Dermis microvascular lymphatic vessel endothelial cell (primary cell): ENCODE measurements at places on chromosomes 3 and 15.

DNA sequence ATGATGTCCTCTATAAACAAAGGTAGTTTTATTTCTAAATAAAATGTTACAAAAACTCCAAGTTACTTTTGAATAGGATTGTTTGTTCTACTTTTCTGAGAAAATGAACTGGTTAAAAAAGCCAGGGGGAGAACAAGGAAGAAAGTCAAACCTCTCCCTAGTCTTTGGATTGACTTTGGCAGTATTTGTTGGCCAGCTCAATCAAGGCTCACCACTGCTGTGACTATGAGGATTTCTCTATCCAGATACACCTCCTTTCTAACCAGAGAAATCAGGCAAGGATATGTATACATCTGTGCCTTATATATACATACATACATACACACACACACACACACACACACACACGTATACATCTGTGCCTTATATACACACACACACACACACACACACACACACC is 107.8 kb downstream of the FEZF2 start:
- no peak for DNase-seq

DNA sequence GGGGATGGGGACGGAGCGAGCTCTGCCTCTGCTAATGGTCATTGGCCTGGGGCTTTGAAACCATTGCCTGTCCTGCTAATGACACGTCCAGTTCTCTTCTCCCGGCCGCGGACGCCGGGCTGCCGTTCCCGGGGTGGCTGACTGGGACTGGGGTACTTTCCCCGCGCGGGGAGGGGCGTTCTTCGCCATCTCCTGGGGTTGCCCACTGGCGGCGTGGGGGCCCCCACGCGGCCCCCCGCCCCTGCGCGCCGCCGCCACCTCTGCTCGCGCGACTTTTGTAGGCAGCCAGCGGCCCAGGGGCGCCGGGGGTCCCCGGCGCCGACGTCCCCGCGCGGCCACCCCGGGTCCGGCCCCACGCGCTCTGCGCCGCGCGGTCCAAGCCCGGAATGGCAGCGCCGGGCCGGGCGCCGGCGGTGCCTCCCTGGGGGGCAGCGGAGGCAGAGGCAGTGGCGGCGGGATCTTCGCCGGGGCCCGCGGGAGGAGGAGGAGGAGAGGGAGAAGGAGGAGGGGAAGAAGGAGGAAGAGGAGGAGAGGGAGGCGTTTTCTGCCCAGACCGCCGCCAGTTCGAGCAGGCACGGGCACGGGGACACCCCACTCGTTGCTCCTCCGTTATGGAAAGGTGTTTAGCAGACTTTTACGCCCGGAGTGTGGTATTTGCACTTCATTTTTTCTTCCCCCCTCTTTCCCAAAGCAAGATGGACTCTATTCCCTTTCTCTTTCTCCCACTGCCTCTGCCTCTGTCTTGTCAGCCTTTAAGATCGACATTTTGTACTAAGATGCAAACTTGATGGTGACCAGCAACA is 2.3 kb downstream of the BBX start:
- peak; percentile 69 for DNase-seq

DNA sequence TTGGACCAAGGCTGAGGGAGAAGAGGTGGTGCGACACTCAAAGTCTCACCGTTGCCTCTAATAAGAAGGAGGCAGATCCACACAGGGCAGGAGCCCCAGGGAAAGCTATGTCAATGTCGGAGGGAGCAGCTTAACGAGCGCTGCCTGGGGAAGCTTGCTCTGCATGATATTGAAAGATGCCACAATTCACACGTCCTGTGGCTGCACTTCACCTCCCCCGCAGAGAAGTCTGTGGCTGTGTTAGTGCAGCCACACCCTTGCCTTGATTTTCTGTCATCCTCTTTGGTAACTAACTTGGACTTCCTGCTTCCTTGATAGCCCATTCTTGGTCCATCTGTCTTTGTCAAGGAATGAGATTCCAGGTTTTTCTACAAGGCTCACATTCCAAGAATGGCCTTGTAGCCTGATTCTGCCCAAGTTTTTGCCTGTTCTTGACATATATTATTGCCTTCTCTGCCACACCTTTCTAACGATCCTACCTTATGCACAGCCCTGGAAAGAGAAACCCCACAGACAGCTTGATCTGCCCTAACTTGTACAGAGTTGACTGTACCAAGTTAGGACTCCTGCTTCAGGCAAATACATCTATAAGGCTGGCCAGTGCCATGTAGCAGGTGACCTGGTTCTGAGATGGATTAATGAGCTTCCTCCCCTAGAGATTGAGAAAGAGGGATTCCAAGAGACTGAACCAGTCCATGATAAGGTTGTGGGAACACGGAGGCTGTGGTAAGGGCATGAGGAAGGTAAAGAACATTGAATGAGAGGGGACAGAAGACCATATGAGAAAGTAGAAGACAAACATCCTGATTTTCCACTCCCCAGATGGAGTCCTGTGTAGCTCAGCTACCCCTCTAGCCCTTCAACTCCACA is 153.0 kb upstream of the WNT5A start:
- no peak for DNase-seq

DNA sequence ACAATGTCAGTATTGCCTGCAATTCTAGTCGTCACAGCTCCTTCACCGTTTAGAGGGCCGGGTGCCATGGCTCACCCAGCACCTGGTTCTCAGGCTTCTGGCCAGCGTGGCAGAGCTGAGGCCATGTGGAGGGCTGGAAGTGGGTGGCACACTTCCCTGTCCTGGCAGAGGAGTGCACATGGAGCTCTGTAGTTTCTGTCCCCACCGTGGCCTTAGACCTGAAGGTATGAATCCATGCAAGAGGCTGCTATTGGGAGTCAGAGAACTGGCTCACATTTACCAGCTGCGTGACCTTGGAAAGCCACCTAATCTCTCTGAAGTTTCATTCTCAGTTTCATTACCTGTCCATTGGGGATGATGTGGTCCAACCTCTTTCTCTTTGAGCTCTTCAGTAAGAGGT is 22.2 kb downstream of the EPHB1 start:
- DNase-seq = no peak

GRCh38 chr3:37984596-37984995 is 6.0 kb upstream of the VILL start:
- no peak for DNase-seq
